ENCODE measurements at places on chromosomes 6 and 20. TPM values are rescaled to one million over a fixed set of nuclear protein-coding genes. Genes with fewer than 3 reads are reported as not detected.

The OPRL1 gene
- not detected for total RNA-seq

The NEURL2 gene
- 14.7 TPM for total RNA-seq

GRCh38 chr20:17684077-17684888 lies 2.2 kb upstream of the RRBP1 start:
- DNase-seq: peak; percentile 41

DNA sequence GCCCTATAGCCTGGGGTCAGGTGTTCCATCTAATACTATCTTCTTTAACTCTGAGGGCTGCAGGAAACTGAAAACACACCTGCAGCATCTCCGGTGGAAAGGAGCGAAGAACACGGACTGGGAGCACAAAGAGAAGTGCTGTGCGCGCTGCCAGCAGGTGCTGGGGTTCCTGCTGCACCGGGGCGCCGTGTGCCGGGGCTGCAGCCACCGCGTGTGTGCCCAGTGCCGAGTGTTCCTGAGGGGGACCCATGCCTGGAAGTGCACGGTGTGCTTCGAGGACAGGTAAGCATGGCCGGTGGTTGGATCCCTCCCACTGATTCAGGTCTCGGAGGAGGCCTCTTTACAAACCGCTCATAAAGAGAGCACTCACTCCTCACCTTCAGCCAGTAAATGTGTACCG lies 15.5 kb downstream of the SYTL3 start:
- no peak for DNase-seq

- DNase-seq: no peak
These were observed 268.0 kb downstream of the TFAP2A start for GRCh38 chr6:10146715-10147451.

DNA sequence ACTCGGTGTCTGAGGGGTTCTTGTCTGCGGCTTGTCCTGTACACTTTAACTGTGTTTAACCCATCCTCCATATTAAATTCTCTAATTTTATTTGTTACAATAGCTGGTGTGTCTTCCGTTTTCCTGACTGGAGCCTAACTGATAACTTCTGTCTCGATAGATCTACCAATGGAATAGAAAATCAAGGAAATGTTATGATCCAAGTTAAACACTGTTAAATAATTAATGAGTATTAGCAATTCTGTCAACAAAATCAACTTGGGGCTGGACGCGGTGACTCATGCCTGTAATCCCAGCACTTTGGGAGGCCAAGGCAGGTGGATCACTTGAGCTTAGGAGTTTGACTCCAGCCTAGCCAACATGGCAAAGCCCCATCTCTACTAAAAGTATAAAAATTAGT lies 81.7 kb downstream of the DNAH8 start:
- DNase-seq: no peak

The LY6G6F gene
- not detected for total RNA-seq

DNA sequence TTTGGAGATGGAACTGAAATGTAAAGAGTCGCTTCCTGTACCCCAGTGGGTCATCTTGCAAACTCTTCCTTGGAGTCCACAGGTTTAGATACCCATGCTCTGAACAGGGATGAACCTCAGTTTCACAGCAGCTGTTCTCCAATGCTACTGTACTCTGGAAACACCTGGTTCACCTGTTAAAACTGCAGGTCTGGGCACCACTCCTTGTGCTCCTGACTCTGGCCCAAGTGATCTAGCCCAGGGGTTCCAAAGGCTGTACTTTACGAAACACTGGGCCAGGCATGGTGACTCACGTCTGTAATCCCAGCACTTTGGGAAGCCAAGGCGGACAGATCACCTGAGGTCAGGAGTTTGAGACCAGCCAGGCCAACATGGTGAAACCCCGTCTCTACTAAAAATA lies 102.1 kb downstream of the ATP9A start:
- DNase-seq: no peak

DNA sequence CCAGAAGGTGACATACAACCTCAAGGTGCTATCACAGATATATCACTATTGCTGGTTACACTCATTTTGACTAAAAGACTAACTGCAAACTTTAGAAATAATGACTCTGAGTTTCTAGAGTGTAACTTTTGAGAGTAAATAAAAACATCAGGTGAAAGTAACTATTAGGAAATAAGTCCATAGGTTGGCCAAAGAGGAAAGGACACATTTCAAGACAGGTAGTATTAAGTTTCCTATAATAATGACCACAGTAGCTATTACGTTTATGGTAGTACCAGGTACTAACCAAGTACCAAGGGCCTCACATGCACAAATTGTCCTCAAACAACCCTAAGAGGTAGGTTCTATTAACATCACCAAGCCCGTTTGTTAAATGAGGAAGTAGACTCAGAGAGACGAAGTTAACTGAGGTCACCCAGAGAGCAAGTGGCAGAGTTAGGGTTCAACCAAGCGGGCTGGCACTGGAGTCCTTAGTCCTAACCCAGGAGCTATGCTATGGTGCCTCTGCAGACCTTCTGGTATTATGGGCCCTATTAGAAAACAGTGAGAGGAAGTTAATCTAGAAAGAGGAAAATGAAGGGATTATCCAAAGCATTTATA lies 36.8 kb downstream of the HEBP2 start:
- DNase-seq: no peak

The C20orf141 gene
- total RNA-seq: not detected

DNA sequence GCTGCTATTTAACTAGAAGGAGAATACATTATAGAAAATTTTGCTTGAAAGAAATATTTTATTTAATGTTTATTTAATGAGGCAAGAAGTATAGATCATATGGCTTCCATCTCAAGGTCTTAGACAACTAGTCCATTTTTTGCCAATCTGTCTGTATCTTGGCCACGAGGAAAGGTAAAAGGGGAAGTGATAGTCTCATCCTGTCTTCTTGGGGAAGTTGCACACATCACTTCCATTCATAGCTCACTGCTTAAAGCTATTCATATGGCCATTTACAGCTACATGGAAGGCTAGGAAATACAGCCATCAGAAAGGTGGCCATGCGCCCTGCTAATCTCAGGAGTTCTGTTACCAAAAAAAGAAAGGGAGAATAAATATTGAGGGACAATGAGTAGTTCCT lies 50.8 kb downstream of the METTL24 start:
- DNase-seq: no peak

The C4B gene
- total RNA-seq: 20.3 TPM

The BPIFB4 gene
- total RNA-seq: not detected

The LIME1 gene
- total RNA-seq: 50.1 TPM

DNA sequence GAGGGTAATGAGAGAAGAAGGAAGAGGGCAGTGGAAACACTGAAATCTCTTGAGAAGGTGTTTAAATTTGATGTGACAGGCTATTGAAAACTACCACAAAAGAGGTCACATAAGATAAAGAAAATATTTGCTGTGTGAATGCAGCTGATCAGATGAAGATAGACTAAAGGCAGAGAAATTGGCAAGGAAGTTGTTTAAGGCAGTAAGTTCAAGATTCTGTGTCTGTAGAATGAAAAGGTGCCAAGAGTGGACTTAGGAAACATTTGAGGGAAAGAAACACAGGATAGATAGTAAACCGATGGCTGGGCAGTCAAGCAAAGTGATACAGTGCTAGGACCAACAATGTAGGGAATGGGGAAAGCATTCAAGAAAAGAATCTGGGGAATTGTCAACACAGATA lies 332.3 kb upstream of the MARCKS start:
- no peak for DNase-seq

The ARHGAP18 gene
- 20.1 TPM for total RNA-seq

GRCh38 chr6:135323202-135323668 lies 142.1 kb downstream of the MYB start:
- no peak for DNase-seq

- no peak for DNase-seq
These were observed 9.8 kb upstream of the ZFP64 start for GRCh38 chr20:52201395-52201794.

DNA sequence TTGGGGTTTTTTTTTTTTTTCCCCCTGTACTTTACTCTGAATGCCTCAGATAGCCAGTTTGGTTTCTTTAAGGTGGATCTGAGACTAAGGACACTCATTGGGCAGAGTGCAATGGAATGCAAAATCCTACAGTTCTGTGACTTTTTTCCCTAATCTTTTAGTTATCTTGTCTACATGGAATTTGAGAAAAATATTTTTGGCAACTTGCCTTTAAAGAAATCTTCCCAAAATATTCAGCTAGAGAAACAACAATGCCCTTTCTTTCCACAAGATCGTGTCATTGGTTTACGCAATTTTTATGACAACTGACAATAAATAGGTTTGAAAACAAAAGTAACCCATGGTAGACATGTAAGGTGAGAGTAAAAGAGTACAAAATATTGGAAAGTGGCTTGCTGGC lies 171.7 kb upstream of the LAMP5 start:
- DNase-seq: no peak

The ZC2HC1B gene
- total RNA-seq: not detected

DNA sequence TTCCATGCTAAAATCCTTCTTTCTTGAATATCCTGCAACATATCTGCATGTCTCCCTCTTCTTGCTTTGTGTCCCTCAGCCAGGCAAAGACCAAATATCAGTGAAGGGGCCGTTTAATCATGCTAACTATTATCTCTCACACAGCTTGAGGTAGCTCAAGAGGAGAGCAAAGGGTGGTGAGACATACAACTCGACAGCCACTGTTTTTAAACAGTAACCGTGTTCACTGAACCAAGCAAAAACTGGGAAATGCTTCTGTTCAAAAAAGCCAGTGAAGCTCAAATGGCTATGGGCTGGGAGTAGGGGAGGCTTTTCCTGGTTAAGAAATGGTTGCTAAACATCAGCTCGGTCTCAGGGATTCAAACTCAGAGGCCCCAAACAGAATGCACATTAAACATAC lies 83.4 kb downstream of the MAP7 start:
- DNase-seq: no peak

DNA sequence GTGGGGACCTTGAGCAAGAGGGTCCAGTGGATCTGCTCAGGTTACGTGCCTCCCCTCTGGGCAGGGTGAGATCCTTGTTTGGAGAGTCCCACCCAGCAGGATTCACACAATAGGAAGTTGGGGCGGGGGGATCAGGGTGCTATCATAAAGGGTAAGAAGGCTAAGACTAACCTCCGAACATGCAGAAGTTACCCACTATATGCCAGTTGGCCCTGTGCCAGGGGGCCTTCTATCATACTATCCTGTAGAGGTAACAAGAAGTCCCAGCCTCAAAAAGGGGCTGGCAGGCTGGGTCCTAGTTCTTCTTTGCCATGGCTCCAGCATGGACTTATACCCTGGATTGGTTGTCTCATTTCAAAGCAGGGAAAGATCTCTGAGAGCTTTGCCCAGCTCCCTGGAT lies 94.1 kb downstream of the CDH26 start:
- no peak for DNase-seq

GRCh38 chr6:107488875-107489635 lies 862 bp upstream of the SOBP start:
- DNase-seq: no peak

- no peak for DNase-seq
These were observed 57.4 kb upstream of the MPC1 start for GRCh38 chr6:166440106-166440505.

DNA sequence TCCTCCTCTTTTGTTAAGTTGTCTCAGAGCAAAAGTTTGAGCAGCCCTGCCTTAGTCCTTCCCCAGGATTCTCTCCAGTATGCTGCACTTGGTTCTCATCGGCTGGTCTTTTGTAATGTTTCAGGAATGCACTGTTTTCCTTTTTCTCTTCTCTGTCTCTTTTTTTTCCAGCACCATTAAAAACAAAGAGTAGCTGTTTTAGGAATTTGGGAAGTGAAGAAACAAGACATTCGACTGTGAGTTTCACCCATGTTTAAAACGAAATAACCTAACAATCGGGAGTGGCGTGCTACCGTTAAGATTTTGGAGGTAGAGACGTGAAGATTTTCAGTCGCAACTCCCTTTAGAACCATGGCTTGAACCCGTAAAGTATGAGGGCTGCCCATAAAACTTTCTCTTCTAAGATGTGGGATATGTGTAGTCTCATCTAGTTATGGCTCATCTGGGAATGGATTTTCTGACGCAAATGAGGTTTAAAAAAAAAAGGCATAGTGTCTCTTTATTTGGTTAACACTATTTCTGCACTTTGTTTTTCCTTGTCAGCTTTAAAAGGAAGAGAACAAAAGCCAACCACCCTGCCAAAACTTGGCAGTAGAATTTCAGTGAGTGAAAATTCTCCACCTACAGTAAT lies 35.9 kb upstream of the RAB23 start:
- no peak for DNase-seq

The SMPDL3A gene
- total RNA-seq: 10.1 TPM

The NT5E gene
- total RNA-seq: 10.5 TPM

The PLEKHG1 gene
- total RNA-seq: 93.9 TPM
